ENCODE measurements at places on chromosomes 5 and 9. TPM values are rescaled to one million over a fixed set of nuclear protein-coding genes. Genes with fewer than 3 reads are reported as not detected.
A peak's percentile ranks its signal among the peaks of the same experiment; 100 is the strongest.

GRCh38 chr9:111873901-111874300 lies 22.7 kb upstream of the UGCG start:
- DNase-seq: no peak

DNA sequence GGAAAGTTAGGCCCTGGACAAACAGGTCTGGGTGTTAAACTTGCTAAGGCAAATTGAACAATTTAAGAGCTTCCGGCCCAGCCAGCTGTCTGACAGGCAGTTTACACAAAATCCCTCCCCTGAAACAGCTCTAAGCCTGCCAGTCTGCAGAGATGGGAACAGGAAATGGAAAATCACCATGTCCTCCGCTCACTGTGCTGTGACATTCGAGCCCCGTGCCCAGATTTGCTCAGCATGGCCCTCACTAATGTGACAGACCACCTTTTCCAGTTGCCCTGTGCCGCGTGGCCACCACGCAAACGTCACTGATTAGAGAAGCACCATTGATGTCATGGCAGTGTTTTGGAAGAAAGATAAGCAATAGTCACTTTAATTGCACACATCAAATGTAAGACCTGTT lies 41.0 kb downstream of the CCNJL start:
- no peak for DNase-seq

GRCh38 chr9:130528674-130529073 lies 50.7 kb upstream of the FUBP3 start:
- no peak for DNase-seq

GRCh38 chr5:142959683-142960657 lies 189.8 kb downstream of the ARHGAP26 start:
- no peak for DNase-seq

- DNase-seq: peak; percentile 79
Measured at GRCh38 chr9:17017931-17018491, 116.8 kb upstream of the CNTLN start.

GRCh38 chr5:59795141-59795540 lies 98.4 kb downstream of the PDE4D start:
- no peak for DNase-seq

GRCh38 chr9:19481971-19482404 lies 73.2 kb downstream of the ACER2 start:
- no peak for DNase-seq

DNA sequence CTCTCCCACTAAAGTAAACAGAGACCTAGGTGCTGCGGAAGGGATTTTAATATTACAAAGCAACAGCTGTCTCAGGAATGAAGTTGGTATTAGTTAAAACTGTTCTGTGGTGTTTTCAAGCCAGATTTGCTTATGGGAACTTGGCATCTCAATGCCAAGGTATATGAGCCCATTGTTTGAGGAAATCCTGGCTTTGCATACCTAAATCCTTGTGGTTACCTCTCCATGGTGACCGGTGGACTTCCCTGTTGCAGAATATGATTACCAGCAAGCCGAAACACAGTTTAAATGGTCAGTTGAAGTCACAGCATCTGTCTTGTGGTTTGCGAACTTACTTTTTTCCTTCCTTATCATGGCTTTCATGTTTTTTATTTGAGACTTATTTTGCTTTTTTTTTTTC lies 62.3 kb upstream of the TXNDC8 start:
- DNase-seq: no peak

DNA sequence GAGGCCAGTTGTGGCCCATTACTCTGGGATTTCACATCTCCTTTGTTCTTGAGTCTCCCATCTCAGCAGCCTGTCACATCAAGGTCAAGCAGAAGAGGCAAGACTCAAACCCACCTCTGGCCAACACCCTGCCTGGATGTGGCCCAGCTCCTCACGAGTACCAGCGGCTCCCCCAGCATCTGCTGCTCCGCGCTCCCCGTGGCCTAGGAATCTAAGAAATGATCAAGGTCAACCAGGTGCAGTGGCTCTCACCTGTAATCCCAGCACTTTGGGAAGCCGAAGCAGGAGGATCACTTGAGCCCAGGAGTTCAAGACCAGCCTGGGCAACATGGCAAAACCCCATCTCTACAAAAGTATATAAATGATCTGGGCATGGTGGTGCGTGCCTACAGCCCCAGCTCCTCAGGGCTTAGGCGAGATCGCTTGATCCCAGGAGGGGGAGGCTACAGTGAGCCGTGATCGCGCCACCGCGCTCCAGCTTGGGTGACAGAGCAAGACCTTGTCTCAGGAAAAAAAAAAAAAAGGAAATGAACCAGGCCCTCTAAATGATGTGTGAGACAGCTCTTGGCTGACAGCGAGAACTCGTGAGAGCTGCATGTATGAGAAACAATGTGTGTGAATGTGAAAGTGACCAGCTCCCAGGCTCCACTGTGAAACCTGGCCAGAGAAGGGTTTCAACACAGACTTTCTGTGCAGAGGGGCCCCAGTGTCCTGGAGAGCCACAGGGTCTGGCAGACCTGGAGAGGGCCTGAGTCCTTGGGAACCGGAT lies 61.6 kb upstream of the ANGPTL2 start:
- DNase-seq: peak; percentile 73

DNA sequence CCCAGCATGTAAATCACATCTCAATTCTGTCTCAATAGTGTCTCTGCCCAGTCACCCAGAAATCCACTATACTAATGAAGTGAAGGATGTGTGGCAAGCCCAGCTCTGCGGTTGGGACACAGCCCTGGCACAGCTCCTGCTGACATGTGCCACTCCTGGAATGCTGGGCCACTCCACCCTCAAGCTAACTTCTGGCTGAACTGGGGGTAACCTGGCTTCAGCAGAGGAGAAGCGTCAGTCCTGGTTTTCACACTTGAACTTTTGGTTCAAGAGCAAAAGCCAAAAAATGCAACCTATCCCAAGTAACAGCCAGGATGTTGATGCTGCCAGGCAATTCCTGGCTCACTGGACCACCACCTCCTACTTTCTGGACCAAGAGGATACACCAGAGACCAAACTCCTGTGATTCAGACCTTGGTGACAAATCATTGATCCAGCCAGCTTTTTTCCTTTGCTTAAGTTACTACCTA lies 86.4 kb downstream of the ARRDC3 start:
- peak; percentile 86 for DNase-seq

GRCh38 chr5:118126159-118126558 lies 862.2 kb downstream of the DTWD2 start:
- DNase-seq: no peak

DNA sequence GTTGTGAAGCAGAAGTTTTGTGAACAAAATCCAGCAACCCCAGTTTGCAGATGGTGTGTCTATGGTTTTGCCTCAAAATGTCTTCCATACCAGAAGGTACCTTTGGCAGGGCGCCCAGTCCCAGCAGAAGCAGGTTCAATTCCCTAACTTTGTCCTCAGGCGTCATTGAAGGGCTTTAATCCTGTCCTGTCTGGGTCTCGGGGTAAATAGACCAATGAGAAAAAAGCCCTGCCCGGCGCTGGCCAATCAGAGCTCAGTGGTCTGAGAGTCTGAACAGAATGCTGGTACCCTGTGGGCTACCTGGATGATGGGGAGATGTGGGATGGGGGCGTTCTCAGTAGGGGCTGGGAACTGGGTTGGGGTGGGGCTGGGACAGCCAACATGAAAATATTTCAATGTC lies 6.2 kb upstream of the ST6GALNAC4 start:
- no peak for DNase-seq

- DNase-seq: peak; percentile 60
Measured at GRCh38 chr9:95268681-95269080, 48.8 kb downstream of the FANCC start.

DNA sequence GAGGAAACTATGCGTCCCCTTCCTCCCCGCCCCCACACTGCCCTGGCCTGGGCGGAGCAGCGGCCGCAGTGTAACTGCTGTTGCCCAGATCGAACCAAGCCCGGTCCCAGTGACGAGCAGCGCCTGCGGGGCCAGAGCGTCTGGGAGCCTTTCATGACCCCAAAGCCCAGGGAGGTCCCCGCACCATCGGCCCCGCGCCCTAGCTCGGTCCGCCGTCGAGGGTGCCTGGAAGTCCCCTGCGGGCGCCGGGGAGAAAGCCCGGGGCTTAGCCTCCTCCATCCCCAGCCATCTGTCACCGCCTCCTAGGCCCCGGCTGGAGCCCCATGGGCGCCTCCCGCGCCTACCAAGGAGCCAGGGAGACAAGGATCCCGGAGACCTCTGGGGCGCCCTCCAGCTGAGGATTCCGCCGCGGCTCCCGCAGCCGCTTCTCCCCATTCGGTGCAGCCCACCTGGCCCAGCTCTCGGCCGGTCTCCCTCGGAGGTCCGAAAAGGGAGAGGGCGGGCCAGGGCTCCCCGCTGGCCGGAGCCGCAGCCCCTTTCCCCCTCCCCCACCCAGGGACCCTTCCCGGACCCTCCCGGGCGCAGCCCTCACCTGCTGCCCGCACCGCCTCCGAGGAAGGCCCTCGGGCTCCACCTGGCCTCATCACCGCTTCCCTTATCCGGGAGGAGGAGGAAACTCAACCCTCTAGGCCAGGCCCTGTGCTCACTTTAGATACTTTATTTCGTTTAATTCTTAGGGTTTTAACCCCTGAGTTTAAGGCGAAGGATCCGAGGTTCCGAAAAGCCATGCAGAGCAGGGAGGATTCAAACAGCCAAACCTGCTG lies 45.6 kb downstream of the APTX start:
- DNase-seq: peak; percentile 36

DNA sequence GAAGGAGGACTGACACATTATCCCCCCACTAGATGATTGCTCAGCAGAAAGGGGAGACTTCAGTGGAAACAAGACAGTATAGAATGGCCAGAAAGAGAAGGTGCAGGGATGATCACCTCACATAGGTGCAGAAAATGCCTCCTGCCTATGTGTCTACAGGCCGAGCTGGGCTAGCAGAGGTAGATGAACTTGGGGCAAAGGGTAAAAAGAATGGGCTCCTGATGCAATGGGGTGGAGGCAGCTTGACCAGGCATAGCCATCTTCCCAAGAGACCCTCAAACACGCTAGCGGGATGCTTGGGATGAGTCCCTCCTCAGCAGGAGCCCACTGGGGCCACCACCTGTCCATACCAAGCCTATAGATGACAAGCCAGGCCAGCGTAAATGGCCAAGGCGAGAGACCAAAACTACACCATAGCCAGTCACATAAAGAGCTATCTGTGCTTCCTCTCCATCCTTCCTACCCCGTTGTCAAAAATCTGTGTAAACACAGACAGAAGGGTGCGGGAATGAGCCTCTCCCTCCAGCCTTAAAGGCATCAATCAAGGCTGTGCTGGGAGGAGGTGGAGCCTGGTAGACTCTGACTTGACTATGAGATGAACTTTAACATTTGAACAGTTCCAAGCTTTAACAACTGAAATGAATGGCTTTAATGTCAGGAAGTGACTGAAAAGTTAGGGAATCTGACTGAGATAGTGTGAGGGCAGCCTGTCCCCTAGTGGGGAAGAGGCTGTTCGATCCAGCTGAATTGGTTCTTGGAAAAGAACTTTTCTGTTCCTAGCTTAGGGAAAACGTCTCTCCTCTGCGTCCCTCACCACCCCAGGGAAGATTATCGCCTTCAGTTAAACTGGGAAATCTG lies 10.4 kb downstream of the C9orf152 start:
- no peak for DNase-seq

DNA sequence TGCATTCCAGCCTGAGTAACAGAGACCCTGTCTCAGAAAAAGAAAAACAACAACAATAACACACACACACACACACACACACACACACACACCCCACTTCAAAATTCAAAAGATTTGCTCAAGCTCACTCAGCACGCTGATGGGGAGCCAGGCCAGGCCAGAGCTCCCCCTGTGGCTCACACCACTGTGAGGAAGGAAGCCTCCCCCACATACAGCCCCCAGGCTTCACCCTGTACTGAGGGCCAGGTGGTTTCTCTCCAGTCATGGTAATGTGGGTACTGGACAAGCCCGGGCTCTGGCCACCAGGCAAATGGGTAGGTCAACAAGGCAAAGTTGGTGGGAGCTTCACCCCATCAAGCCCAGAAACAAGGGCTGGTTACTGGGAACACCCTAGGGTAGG lies 19.0 kb downstream of the ATOX1 start:
- no peak for DNase-seq

DNA sequence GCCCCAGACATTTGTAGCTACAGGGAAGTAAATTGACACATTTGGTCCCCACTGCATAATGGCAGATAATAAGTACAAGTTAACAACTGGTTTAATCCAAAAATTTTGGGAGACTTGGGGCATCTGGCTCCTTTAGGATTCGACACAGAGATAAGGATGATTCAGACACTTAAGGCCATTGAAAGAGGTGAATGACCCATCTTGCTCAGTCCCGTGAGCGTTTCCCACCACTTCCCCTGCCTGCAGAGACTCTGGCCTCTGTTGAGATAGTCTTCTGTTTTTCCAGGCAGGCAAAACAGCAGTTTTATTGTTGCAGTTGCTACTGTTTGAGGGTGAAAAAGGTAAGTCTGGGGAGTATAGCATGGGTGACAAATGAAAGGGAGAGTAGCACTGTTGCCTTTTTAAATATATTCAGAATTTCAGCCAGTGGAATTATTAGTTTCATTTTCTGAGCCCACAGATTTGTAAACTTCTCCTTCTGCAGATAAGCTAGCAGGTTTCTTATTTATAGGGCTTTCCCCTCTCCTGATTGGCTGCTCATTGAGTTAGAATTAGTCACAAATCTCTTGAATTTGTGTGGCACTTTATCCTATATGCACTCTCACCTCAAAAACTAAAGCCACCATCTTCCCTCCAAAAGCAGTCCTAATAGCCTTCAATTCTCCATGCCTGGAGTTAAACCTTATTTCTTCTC lies 19.3 kb downstream of the ACO1 start:
- DNase-seq: no peak

- DNase-seq: no peak
Measured at GRCh38 chr5:116652196-116652729, 77.6 kb upstream of the SEMA6A start.

- DNase-seq: no peak
Measured at GRCh38 chr5:36138900-36139683, 12.6 kb downstream of the LMBRD2 start.

- DNase-seq: peak; percentile 90
Measured at GRCh38 chr5:175590471-175590881, 67.4 kb upstream of the HRH2 start.

DNA sequence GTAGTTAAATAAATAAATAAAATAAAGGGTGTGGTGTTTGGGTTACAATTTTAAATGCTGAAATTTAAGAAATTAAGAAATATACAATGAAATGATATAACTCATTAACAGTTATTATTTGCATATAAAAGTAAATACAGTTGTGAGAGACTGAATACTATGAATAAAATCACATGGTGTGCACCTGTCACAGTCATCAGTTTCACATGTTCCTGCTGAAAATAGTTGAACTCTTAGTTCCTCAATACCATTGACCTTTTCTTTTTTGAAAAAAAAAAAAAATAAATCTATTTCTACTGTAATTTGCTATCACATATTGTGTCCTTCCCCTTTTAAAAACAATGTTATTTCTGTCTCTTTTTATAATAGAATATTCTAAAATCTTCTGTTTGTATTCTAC lies 130.9 kb upstream of the CHD1 start:
- no peak for DNase-seq

- no peak for DNase-seq
Measured at GRCh38 chr5:155504606-155505005, 491.1 kb downstream of the KIF4B start.

Gene UNC5A
- total RNA-seq: not detected

Gene FLT4
- not detected for total RNA-seq

Gene NFIB
- 26.2 TPM for total RNA-seq

Gene SHLD3
- 4.4 TPM for total RNA-seq

Gene MOB3B
- total RNA-seq: under 0.01 TPM

Gene TRIM32
- 34.7 TPM for total RNA-seq

Gene THG1L
- total RNA-seq: 27.9 TPM

Gene ANKRD55
- not detected for total RNA-seq

Gene C5orf34
- 3.8 TPM for total RNA-seq

Gene PDE6A
- total RNA-seq: under 0.01 TPM

Measured in osteoblast (primary cell).